ENCODE measurements at places on chromosomes 5 and 9. TPM values are rescaled to one million over a fixed set of nuclear protein-coding genes. Genes with fewer than 3 reads are reported as not detected.

SVEP1 gene
- 34.4 TPM for total RNA-seq

SLC36A3 gene
- total RNA-seq: not detected

BHMT2 gene
- total RNA-seq: 4.9 TPM

GRCh38 chr9:135522931-135523330, 1.7 kb downstream of the LCN1 start:
- H3K36me3 ChIP-seq: no peaks in the 10 kb centered on the region
- peaks cover 3% of the 10 kb centered on the region for H3K27me3 ChIP-seq
- H3K27ac ChIP-seq: no peak overlapping the region
- H3K4me1 ChIP-seq: no peaks in the 10 kb centered on the region

DNA sequence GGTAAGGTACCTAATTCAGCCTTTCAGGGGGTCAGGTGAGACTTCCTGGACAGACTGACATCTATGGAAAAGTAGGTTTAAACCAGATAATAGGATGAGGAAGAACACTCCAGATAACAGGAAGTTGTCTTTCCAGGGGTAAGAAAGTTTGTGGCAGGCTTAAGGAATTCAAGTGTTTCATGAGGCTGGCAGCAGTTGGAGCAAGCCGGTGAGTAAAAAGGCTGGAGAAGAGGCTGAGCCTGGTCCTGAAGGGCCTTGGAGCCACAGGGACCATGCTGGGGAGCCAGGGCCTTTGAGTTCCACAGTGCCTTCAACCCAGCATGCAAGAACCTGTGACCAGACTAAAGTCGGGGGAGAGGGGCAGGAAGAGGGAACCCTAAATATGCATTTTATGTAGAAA, 353.4 kb downstream of the SPOCK1 start:
- H3K27me3 ChIP-seq: no peaks in the 10 kb centered on the region
- H3K4me3 ChIP-seq: no peak overlapping the region
- no peaks in the 10 kb centered on the region for H3K36me3 ChIP-seq
- peaks cover 6% of the 10 kb centered on the region for H3K4me1 ChIP-seq
